ENCODE measurements at places on chromosomes 1 and 21.

- ATAC-seq: peak; percentile 18
Observed at GRCh38 chr1:245656189-245656717, 501.5 kb downstream of the KIF26B start.

DNA sequence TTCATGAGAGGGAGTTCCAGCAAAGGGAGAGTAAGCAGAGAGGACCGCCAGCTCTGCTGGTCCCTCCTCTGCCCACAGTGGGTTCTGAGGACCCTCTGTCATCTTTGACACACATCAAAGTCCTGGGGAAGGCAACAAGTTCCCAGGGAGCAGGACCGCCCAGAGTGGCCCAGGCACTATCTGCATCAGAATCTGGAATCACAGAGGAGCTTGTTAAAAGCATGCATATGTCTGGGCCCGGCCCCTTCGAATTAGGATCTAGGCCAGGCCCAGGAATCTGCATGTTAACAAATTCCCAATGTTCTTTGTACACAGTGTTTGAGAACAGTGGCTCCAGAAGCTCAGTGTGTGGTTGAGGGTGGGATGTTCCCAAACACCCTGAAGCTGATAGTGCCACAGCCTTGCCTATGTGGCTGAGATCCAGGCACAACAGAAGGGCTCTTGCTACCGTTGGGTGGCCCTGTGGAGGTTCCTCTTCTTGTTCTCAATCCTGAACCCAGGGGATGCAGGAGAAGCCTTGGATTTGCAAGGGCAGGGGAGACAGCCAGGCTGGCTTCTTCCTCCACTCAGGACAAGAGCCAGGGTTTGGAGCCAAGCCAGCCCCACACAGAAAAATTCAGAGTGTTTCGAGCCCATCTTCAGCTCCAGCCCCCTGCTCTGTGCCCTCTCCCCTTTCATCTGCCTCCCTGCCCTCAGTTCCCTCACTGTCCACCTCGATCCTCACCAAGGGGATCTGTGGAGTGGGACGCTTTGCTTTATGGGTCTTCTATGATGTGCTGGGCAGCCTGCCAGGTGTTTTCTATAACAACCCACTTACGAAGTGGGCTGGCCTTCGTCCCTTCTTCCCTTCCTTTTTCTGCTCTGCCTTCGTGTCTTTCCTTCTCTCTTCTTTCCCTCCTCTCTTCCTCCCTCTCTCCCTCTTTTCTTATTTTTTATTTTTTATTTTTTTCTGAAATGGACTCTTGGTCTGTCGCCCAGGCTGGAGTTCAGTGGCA is 129.0 kb upstream of the TMPRSS2 start:
- no peak for ATAC-seq

- peak; percentile 55 for ATAC-seq
Observed at GRCh38 chr1:155859881-155860871, 809 bp downstream of the SYT11 start.

DNA sequence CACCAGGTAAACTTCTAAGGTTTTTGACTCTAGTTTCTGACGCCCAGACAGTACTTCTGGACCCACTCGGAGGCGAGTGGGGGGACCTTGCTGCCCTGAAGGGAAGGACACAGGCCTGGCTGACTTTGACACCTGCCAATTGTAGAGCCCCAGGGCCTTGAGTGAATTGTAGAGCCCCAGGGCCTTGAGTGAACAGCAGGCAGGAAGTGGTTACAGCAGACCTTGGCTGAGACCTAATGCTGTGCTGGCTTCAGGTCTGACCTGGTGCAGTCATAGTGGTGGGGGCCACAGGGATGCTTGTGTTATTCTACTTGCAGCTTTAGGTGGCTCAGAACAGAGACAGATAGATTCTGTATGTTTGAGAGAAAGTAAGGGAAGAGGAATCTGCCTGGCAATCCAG is 344.3 kb downstream of the DUSP10 start:
- ATAC-seq: no peak

- ATAC-seq: peak; percentile 65
Observed at GRCh38 chr1:89781494-89782126, 39.2 kb upstream of the LRRC8D start.

DNA sequence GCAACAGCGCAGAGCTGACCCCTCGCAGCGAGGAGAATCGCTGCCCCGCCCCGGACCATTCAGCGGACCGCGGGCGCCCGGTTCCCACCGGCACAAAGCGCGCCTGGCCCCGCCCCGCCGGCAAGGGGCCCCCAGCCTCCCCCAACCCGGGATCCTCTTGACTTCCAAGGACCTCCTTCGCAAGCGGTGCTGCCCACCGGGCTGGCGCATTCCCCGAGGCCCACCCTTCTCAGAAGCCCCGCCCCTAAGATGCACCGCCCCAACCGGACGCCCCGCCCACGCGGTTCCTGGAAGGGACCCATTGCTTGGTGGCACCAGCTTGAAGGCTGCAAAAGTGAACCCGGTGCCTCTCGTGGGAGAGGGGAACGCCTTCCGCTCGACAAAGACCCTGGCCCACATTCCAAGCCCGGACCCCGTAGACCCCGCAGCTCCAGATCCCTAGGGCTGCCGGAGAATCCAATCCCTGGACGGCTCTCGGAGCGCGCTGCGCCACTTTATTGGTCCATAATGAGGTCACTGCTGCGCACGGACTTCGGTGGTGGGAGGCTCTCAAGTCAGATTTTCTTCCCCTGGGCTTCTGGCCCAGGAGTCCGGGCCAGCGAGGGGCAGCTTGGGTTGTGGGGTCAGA is 2.0 kb downstream of the HES3 start:
- ATAC-seq: no peak

- ATAC-seq: peak; percentile 94
Observed at GRCh38 chr1:55204997-55205396, 10.2 kb downstream of the USP24 start.

- no peak for ATAC-seq
Observed at GRCh38 chr1:180789460-180789859, 123.2 kb upstream of the KIAA1614 start.

- no peak for ATAC-seq
Observed at GRCh38 chr1:204316164-204316563, 43.6 kb downstream of the PLEKHA6 start.

DNA sequence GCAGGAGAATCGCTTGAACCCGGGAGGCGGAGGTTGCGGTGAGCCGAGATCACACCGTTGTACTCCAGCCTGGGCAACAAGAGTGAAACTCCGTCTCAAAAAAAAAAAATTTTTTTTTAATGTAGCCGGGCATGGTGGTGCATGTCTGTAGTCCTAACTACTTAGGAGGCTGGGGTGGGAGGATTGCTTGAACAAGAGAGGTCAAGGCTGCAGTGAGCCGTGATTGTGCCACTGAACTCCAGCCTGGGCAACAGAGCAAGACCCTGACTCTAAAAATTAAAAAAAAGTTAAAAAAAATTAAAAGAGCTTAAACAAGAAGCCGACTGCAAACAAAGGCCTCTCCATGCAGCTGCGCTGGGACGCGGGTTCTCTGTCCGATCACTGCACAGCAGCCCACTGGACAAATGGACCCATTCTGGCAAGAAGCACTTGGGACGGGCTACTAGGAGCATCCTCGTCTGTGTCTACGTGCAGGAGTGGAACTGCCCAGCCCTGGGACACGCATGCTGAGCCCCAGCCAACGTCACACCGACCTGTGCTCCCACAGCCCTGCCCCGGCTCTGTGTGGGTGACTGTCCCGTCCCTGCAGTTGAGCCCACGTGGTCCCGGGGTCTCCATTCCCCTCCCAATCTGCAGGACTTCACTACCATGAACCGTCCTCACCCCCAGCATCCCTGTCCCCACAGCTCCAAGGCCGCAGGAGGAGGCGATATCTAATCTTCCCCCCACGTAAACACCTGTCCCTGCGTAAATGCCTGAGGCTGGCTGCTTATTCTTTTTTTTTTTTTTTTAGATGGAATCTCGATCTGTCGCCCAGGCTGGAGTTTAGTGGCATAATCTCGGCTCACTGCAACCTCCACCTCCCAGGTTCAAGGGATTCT is 12.3 kb downstream of the SLC35E2B start:
- ATAC-seq: no peak

DNA sequence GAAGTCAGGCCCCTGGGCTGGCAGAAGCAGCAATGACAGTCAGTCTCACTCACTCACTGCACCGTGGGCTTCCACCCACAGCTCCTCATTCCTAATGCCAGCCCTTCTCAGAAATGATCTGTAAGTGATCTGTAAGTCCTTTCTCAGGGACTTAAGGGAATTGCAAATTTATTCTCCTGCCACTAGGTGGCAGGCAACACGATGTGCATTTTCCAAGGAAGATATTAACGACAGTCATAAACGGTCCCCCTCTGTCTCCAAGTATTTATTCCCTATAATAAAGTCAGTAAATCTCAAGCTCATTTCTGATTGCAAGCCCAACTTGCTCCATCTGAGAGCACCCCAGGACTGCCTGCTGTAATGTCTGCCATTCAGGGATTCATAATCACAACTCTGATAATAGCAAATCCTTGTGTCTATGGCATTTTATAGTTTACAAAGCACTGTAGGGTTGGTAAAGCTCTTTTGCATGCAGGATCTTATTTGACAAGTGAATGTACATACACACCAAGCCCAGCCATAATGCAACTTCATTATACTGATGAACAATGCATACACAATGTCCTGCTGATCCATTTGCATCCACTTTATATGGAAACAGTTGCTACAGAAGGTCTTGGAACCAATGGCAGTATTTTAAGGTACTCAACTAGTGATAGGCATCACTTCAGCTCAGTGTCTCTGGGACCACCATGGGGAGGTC is 380.5 kb upstream of the CAMK1G start:
- no peak for ATAC-seq

DNA sequence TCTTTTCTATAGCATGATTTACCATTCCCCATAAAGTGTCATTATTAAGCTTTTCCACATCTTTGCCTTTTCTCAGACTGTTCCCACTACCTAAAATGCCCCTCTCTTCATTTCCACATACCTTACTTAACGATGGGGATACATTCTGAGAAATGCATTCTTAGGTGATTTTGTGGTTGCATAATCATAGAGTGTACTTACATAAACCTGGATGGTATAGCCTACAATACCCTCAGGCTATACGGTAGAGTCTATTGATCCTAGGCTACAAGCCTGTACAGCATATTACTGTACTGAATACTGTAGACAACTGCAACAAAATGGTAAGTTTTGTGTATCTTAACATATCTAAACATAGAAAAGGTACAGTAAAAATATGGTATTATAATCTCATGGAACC is 54.8 kb upstream of the MUTYH start:
- no peak for ATAC-seq

GRCh38 chr1:198528364-198528763 is 12.1 kb downstream of the ATP6V1G3 start:
- no peak for ATAC-seq

GRCh38 chr1:50109647-50110075 is 941 bp downstream of the ELAVL4 start:
- ATAC-seq: no peak

DNA sequence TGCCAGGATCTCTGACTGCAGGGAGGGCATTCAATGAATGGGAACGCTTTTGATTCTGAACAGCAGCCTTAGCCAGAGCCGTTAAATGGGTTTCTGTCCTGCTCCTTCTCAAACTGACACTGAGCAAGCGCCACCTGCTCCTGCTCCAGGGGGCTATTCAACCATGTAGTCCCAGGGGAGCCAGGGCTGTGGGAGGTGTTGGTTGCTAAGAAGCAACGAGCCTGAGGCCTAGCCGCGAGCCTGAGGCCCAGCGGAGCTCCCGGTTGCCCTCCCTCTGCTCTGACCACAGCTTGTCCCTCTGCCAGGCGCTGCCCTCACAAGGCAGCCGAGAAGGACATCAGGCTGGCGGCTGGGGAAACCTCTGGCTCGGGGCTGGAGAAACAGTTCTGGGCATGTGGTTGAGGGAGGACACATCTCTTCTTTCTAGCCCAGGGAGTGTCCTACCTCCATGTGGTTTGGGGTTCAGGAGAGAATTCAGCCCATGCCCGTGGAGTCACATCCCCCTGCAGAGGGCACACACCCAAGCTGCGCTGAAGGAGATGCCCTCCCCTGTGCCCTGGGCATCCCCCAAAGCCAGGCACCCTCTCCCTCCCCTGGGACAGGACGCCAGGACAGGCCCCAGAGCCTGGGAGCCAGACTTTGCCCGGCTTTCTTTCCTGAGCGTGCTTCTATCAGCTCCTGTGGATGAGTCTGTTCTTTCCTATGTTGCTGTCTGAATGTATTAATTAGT is 18.0 kb downstream of the PCP4 start:
- no peak for ATAC-seq

GRCh38 chr1:78370356-78370755 is 120.4 kb upstream of the PTGFR start:
- no peak for ATAC-seq

GRCh38 chr1:221981461-221981860 is 239.6 kb upstream of the DUSP10 start:
- ATAC-seq: no peak

DNA sequence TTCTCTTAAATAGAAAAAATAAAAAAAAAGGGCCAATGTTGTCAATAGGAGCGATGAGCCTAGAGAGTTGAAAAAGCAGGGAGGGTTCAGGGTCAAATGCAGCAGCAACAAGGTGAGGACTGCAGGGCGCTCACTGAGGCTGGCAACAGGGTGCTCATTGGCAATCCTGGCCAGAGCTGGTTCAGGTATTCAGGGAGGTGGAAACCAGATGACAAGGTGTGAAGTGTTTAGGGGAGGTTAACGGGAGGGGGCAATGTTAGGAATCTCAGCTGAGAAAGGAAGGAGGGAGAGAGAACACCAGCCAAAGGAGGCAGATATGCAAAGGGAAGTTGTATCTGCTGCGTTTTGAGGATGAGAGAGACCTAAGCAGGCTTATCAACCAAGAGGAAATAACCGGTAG is 129.8 kb upstream of the DAB1 start:
- ATAC-seq: no peak

GRCh38 chr1:203686091-203686632 is 59.5 kb downstream of the ATP2B4 start:
- ATAC-seq: no peak

- no peak for ATAC-seq
Observed at GRCh38 chr1:78856096-78856495, 150.4 kb downstream of the ADGRL4 start.

- no peak for ATAC-seq
Observed at GRCh38 chr1:56719171-56719570, 74.1 kb downstream of the PRKAA2 start.

DNA sequence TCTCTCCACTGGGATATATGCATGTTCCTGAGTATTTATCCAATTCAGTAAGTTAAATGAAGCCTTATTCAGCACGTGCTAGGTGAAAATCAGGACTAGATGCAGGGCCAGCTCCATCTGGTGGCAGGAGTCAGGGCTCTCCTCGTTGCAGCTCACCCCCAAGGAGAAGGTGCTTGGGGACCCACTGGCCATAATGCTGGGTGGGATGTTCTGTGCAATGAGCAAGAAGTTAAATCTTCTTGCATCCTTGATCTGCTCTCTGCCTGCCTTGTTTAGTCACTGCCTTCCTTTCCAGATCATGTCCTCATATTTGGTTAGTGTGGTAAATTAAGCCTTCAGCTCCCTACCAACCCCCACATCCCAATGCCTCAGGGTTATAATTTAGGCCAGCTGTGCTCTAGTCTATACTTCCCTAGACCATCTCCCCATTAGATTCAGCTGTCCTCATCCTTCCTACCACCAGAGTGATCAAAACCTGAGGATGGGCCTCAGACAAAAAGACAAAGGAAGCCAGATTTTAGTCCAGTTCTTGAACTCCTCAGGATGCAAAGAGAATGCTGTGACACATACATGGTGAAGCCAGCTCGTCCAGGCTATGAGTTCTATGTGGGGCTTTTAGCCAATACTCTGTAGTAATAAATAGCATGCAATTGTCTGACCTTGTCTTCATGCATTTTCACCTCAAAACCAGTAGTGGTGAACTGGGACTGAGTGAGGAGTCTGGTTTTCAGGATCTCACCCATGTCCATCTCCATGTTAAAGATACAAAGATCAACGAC is 55.9 kb downstream of the SEC16B start:
- no peak for ATAC-seq

All from activated T-helper 17 cell treated with anti-CD3 and anti-CD28 coated beads, Interleukin-2, amount 50 U/mL, for 72 hours (primary cell).